T1000 (cell line): ENCODE measurements at places on chromosomes 5 and 9.
A peak's percentile ranks its signal among the peaks of the same experiment; 100 is the strongest.

DNA sequence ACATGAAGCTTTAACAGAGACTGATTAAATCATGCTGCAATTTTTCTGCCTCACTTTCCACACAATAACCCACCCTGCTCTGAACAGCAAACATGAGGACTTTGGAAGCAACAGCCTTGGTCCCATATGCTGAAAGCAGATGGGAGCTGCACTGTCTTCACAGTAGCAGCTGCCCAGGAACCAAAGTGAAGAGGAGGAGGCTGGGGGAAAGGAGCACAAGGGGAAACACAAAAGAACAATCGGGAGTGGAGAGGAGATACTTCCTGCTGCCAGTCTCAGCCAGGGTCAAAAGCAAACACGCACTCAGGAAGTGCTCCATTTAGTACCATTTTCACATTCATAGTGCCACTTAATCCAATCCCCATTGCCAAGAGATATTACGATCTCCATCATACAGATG lies 183.3 kb upstream of the PUM3 start:
- DNase-seq: no peak

GRCh38 chr5:36202521-36202961 lies 39.2 kb downstream of the NADK2 start:
- DNase-seq: no peak

- no peak for DNase-seq
Observed at GRCh38 chr5:159262472-159262858, 625 bp upstream of the UBLCP1 start.

- DNase-seq: no peak
Observed at GRCh38 chr5:154320224-154321089, 125.3 kb upstream of the SAP30L start.

DNA sequence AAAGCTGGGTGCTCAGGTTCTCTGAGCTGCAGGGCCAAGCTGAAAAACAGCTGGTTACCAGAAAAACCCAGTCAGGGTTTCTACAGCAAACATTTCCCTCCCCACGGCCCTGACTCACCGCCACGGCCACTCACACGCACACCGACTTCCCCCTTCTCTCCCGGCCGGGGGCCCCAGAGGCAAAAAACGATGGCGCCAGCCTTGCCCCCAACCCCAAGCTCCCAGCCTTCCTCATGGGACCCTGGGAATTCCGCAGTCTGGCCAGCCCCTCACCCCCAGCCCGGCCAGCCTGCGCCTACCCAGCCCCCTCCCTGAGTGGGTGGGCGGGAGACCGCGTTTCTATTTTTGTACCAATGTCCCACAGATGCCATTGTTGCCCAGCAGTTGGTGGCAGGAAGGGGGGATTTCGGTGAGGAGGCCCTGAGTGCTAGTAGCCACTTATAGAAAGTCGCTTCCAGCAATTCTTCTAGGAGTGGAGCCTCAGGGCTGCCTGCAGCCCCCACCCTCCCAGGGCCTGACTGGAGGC lies 18.4 kb downstream of the ENG start:
- DNase-seq: peak; percentile 8

DNA sequence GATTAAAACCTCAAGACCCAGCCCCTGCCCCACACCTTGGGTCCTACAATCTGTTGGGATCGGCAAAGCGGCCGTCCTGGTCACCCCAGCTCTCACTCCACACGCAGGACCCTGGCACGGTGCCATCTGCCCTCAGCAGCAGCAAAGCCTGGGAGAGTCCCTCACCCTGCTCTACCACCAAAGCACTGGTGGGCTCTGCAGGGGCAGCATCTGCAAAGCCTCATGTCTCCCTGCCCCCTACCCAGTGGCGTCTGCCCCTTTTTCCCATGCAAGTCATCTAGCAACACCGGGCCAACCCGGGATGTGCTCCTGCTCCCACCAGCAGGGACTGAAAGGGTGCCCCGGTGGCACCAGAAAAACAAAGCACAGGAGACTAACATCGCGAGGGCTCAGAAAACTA lies 19.6 kb upstream of the CNOT6 start:
- DNase-seq: no peak

DNA sequence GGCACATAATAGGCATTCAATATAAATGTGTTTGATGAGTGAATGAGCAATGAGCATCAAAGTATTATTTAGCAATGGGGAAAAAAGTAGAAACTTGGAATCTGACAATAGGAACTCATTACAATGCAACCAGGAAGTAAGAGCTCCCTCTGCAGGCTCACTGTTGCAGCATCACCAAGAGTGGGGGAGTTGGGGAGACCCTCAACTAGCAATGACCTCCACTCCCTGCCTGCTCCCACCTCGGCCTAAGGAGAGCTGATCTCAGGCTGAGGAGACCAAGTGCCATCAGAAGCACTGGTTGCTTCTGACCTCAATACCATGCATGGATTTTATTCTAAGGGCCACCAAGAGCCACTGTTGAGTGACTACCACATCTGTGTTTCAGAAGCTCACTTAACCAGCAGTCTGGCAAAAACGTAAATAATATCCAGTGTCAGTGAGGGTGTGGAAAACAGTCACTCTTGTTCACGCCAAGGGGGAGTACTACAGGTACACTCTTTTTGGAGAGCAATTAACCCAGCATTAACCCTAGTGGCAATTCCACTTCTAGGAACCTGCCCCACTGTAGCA lies 8.0 kb downstream of the VDAC1 start:
- no peak for DNase-seq

- no peak for DNase-seq
Observed at GRCh38 chr5:759781-760362, 24.7 kb downstream of the ZDHHC11B start.

GRCh38 chr5:59640411-59640810 lies 253.1 kb downstream of the PDE4D start:
- DNase-seq: no peak

GRCh38 chr9:124419832-124420489 lies 4.7 kb upstream of the PSMB7 start:
- DNase-seq: no peak

DNA sequence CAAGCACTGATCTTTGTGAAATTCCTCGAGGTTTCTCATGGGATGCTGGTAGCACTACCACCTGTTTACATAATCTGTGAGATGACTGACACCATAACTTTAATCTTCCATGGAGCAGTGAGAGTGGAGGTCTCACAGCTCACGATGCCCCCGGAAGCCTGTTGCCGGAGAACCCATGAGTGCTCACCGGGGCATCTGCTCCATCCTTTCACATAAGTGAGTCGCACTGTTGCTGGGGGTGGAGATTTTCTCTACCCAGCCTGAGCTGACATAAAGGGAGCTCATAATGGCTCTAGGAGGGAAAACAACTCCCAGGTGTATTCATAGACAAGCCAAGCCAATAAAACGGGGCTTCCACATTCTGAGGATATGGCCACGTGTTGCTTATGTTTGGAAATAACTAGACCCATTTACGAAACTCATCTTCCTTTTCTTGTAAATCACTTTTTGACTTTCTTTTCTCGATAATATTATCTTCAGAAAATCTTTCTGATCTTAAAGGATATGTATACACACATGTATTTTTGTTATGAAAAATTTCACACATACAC lies 11.2 kb upstream of the GFPT2 start:
- no peak for DNase-seq

DNA sequence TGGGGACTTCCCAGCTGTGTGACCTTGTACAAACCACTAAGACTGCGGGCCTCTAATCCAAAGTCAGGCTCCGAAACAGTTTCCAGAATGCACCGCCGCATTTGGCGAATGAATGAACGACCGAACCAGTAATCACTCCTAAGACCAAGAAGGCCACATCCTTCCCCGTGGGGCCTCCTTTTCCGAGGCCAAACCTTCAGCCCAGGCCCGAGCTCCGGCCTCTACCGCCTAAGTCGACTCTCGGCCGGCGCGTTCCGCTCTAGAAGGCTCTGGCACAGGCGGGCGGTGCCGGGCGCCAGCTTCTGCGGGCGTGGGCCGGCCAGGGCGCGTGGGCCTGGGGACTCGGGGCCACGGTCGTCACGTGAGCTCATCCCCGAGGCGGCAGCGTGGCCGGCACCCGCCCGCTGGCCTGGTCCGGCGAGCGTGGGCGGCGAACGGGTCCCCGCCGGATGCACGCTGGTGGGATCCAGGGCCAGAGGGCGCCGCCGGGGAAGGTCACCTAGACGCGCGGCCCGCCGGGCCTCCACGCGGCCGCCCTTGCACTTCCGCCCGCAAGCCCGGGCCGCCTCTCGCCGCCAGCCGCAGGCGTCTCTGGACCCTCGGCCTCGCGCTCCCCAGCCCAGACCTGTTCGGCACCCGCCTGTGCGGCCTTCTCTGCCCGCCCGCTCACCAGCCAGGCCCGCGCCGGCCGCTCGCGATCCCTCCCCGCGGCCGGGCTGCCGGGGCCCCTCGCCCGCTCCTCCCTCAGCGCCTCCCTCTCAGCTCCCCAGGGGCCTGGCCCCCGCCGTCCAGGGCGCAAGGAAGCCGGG lies 754 bp downstream of the VDAC1 start:
- DNase-seq: no peak

GRCh38 chr5:168451565-168451964 lies 34.7 kb upstream of the RARS1 start:
- DNase-seq: no peak

GRCh38 chr5:10266839-10267238 lies 16.8 kb downstream of the CCT5 start:
- no peak for DNase-seq

DNA sequence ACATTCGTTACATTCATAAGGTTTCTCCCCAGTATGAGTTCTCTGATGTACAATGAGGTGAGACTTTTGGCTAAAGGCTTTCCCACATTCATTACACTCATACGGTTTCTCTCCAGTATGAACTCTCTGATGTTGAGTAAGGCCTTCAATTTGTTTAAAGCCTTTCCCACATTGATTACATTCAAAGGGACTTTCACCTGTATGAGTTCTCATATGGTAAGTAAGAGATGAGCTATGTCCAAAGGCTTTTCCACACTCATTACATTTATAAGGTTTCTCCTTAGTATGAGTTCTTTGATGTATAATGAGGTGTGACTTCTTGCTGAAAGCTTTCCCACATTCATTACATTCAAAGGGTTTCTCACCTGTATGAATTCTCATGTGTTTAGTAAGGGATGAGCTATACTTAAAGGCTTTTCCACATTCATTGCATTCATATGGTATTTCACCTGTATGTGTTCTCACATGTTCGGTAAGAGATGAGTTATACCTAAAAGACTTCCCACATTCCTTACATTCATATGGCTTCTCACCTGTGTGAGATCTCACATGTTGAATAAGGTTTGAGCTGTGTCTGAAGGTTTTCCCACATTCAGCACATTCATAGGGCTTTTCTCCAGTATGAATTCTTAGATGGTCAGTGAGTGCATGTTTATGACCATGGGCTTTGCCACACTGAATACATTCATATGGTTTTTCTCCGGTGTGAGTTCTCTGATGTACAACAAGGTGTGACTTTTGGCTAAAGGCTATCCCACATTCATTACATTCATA lies 13.5 kb downstream of the ZFP37 start:
- DNase-seq: no peak

GRCh38 chr5:9037048-9037447 lies 508.8 kb downstream of the SEMA5A start:
- DNase-seq: no peak
